K562 (cell line): ENCODE measurements at places on chromosomes 16 and 17. TPM values are rescaled to one million over a fixed set of nuclear protein-coding genes. Genes with fewer than 3 reads are reported as not detected.

DNA sequence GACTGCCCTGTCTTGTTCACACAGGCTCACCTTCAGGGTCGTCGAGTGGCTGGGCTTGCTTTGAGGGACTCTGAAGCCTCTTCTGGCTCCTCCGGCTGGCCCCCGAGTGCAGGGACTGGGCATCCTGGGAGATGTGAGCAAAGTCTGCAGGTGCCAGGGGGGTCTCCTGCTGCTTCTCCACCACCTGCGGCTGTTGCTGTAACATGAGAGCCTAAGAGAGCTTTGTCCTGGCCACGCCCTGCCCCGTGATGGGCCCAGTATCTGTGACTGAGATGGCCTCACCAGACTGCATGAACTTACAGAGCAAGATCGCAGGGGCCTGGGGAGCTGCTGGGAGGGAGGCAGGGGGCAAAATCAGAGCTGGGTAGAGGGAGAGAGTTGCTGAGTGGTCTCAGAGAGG, 12.5 kb downstream of the ERN2 start:
- no peaks in the 10 kb centered on the region for H3K36me3 ChIP-seq
- H3K4me3 ChIP-seq, result no peak overlapping the region
- peaks cover 13% of the 10 kb centered on the region; the same call in 2 of the 3 replicates for H3K4me1 ChIP-seq
- peak; percentile 48 for DNase-seq
- no peak overlapping the region for H3K27ac ChIP-seq
- H3K27me3 ChIP-seq, result no peaks in the 10 kb centered on the region

FSCN2 gene
- total RNA-seq, result not detected in 2 replicates

GRCh38 chr17:17216776-17217175, 10.6 kb upstream of the PLD6 start:
- no peak for DNase-seq
- H3K27me3 ChIP-seq, result no peaks in the 10 kb centered on the region
- H3K36me3 ChIP-seq, result peaks cover 77% of the 10 kb centered on the region; the same call in 2 of the 3 replicates
- H3K4me1 ChIP-seq, result no peaks in the 10 kb centered on the region

MYO1D gene
- total RNA-seq, result 50.7 and 60.2 TPM in 2 replicates

GRCh38 chr17:83041305-83041704, 38.1 kb upstream of the METRNL start:
- no peak for DNase-seq
- no peaks in the 10 kb centered on the region; the same call in 1 of the 2 replicates for H3K4me1 ChIP-seq
- peaks cover 37% of the 10 kb centered on the region for H3K36me3 ChIP-seq

TMEM100 gene
- 0.20 and 0.34 TPM in 2 replicates for total RNA-seq

ABCC11 gene
- not detected in 2 replicates for total RNA-seq

CARD14 gene
- total RNA-seq, result not detected in 2 replicates
